ENCODE measurements at places on chromosomes 13 and 19.

DNA sequence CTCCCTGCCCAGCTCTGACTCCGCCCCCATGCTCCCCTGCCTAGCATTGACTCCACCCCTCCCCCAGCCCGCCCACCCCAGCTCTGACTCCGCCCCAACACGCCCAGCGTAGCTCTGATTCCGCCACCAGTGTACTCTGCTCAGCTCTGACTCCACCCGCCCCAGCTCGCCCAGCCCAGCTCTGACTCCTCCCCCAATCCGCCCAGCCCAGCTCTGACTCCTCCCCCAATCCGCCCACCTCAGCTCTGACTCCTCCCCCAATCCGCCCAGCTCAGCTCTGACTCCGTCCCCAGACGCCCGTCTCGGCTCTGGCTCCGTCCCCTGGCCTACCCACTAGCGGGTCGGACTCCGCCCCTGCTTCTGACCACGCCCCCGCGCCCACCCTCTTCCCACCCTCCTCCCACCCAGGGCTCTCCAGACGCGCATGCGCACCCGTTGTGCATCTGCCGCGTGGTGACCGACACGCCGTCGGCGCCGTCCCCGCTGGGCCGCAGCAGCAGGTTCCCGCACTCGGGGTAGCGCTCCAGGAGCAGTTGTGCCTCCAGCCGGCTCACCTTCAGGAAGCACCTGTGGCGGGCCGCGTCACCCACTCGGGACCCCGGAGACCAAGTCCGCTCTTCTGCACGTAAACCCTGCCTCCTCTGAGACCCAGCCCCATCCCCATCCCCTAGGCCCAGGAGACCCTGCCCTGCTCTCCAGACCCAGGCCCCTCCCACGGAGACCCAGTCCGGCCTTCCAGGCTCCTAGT, 10.2 kb downstream of the STAP2 start:
- DNase-seq, result peak; percentile 96

GRCh38 chr19:6354098-6354674, 7.1 kb upstream of the CLPP start:
- no peak for DNase-seq

- DNase-seq, result no peak
These were observed 541.1 kb upstream of the SPRY2 start for GRCh38 chr13:80881942-80882445.

DNA sequence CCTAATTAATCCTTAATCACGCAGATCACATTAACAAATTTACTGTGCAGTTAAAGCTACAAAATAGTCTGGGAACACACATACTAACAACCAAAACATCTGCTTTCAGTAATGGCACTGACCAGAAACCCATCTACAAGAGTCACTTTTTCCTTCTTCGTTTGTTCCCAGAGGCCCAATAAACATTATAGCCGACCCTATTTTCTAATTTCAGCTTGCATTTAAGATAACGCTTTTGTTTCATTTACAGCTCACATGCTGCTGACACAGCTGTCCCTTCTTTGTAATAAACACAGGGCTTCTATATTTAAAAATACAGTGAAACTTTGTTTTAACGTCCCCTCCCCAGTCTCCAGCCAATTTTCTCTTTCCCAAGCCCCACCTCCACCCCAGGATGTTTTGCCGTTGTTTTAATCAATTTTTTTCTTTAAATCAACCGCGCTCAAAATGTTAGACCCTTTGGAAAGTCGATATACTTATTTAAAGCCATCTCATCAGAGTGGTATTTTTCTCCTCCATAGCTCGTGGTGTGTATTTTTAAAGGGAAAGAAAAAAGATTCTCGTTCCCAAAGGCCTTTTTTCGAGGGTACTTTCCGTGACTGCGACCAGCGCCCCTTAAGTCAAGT, 1.7 kb upstream of the WBP4 start:
- DNase-seq, result no peak

- DNase-seq, result no peak
These were observed 218.3 kb upstream of the EDNRB start for GRCh38 chr13:78136966-78137365.

- DNase-seq, result no peak
These were observed 56.8 kb upstream of the KLF12 start for GRCh38 chr13:74190999-74191398.

DNA sequence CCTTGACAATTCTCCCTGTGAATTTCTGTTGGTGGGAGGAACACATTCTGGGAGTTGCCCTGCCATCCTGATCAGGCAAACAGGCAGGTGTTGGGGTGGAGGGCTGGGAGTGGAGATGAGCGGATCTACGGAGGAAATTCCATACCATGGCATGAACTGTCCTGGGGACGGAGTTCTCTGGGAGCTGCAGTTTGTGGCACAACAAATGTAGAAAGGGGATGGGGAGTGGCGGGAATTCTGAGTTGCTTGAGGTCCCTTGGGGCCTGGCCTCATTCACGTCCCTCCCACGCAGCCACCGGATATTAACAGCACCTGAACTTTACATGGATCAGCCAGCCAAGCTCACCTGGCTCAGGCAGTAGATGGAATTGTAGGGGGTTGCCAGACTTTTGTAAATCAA, 70.0 kb downstream of the CHST8 start:
- DNase-seq, result no peak

GRCh38 chr19:18098891-18099622, 1.5 kb downstream of the MAST3 start:
- no peak for DNase-seq

GRCh38 chr13:59145381-59145780, 1018.3 kb downstream of the DIAPH3 start:
- no peak for DNase-seq

GRCh38 chr13:24075137-24075975, 85.2 kb upstream of the SPATA13 start:
- no peak for DNase-seq

DNA sequence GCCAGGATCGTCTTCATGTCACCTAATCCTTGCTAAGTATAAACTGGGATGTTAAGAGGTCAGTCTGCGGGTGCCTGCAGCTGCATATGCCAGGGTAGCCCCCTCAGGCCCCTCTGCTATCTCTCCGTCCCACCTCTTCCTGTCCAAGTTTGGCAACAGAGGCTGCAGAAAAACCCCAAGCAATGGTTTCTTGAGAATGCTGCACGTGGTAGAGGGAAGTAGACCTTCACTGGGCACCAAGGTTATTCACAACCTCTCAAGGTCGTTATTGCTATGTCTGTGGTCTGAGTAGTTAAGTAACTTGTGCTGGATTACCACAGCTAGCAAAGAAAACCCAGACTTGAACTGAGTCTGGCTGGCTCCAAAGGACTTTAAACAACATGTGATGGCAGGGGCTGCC, 77.9 kb upstream of the XPO4 start:
- no peak for DNase-seq

- DNase-seq, result no peak
These were observed 551.0 kb upstream of the NBEA start for GRCh38 chr13:34391076-34391475.

GRCh38 chr19:58388175-58388526, 1.1 kb downstream of the RPS5 start:
- no peak for DNase-seq

GRCh38 chr13:82717249-82717648, 1165.0 kb downstream of the SLITRK1 start:
- DNase-seq, result no peak

DNA sequence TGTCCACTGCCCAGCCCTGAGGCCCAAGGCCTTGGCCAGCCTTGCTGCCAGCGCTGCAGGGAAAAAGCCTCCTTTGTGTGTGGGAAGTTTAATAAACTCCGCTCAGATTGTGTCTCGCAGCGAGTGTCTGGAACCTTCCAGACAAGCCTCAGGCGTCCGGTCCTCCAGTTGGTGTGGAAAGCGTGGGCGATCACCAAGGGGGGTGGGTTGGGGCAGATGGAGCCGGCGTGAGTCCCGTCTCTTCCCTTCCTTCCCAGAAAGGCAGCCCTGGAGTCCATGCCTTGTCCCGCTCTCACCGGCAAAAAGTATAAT, 4.6 kb downstream of the STK11 start:
- no peak for DNase-seq

GRCh38 chr13:102045731-102046130, 356.1 kb downstream of the FGF14 start:
- no peak for DNase-seq

- DNase-seq, result no peak
These were observed 98.8 kb upstream of the TMTC4 start for GRCh38 chr13:100773429-100773828.

DNA sequence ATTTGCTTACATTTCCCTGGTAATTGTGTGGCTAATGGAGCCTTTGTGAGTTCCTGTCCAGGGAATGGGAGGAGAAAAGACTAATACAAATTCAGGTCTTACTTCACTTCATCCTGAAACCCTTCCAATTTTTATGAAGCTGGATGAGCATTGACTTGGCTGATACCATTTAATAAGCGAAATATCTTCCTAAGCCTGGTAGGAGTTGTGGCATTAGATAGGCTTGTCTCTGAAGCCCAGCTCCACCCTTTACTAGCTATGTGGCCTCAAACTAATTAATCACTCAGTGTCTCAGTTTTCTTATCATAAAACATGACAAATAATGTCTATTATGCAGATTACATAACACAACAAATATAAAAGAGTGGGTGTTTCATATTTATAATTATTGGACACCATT, 106.3 kb downstream of the FGF9 start:
- DNase-seq, result no peak

GRCh38 chr13:52947921-52948373, 80.7 kb upstream of the OLFM4 start:
- peak; percentile 78 for DNase-seq

- no peak for DNase-seq
These were observed 301 bp upstream of the ZNF610 start for GRCh38 chr19:52335768-52336116.

DNA sequence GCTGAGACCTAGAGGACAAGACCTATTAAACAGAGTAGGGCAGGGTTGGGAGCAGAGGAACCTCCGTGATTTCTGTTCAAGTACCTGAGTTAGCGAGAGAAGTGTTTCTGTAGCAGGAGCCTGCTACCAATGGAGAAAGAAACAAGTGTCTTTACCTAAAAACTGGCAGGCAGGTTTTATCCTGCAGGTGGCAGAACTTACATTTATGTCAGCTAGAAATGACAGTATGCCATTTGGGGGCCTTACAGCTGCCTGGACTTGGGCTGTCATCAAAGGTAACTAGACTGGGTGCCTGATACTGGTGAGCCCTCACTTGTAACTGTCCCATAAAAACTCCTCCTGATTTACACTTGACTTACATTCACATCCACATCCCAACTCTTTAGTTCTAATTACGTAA, 185.3 kb upstream of the MIR17HG start:
- no peak for DNase-seq

DNA sequence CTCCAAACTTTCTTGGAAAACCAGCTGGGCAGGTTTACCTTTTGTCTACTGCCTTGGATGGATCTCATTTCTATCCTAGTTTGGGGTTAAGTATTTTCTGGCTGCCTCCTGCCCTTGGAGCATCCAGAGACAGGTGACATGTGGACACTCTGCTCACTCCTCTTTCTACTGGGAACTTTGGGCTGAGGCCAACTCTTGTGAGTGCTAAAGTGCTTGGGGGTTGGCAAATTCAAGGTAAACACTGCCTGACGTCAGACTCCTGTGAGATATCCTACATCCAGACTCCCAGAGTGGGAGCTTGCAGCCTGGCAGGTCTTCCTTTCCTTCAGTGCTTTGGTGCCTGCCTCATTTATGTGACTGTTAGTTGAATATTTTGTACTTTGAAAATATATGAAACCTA, 388.1 kb downstream of the KCNRG start:
- peak; percentile 48 for DNase-seq

GRCh38 chr13:42405665-42406390, 133.9 kb downstream of the AKAP11 start:
- DNase-seq, result no peak

GRCh38 chr19:32224371-32225244, 120.8 kb upstream of the ZNF507 start:
- no peak for DNase-seq

DNA sequence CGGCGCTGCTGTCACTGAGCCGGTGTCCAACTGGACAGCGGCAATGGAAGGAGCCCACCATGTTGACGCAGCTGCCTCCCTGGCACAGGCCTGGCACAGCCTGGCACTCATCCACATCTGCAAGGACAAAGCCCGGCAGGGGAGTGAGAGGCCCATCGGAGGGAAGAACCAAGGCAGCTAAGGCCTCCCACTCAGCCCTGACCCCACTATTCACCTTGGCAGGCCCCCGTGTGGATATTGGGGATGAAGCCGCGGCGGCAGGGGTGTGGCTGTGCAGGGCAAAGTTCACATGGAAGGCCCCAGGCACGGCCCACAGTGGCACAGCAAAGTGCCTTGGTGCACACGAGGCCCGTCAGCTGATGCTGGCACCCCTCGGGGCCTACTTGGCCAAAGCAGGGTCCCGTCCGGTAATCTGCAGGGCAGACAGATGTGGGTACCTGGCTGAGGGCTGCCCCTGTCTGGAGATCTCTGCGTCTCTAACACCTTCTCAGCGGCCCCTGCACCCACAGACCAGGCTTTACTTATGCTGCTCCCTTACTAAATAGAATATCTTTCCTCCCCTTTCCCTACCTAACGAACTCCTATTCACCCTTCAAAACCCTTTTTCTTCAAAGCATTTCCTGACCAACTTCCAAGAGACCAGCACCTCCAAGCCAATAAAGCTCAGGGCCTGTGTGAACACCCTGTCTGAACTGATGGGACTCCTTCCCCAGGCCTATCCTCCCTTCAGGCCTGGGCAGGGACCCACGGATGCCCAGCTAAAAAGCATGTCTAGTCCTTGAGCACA, 7.5 kb downstream of the FBN3 start:
- DNase-seq, result no peak

- DNase-seq, result no peak
These were observed 6.3 kb downstream of the SLC7A10 start for GRCh38 chr19:33219261-33219815.

DNA sequence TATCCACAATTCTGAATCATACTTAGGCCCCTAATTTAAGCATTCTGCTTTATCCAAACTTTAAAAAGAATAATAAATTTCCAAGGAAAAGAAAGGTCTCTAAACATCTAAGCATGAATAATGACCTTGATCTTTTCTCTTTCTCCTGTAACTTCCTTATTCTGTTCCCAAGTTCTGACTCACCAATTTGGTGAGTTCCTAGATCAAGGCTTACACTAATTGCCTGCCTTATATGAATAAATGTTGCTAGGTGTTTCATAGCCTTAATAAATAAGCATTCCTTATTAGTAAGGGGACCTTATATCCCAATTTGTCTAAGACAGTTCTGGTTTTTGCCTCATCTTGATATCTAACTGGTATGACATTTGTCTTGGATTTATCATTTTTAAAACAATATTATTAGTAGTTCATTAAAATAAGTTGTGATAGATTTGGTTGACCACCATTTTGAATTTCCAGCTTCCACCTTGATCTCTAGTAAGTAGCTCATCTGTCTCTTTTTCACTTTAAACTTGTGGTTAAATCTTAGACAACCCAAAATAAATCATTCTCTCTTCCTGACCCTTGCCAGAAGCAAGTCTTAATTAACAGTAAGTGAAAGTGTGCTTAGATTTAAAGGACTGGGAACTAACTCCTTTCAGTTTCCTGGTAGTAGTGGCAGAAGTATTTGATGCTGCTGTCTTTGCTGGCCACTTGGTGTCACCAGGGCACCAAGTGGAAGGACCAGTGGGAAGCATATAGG, 121.2 kb upstream of the MLNR start:
- no peak for DNase-seq

GRCh38 chr13:43116242-43116641, 92.9 kb downstream of the DNAJC15 start:
- no peak for DNase-seq

- no peak for DNase-seq
These were observed 93.4 kb upstream of the SLITRK1 start for GRCh38 chr13:83975655-83976165.

GRCh38 chr13:74825152-74825937, 656.6 kb downstream of the TBC1D4 start:
- DNase-seq, result no peak

All from NCI-H446 (cell line).